ENCODE measurements at places on chromosomes 7 and 10.

DNA sequence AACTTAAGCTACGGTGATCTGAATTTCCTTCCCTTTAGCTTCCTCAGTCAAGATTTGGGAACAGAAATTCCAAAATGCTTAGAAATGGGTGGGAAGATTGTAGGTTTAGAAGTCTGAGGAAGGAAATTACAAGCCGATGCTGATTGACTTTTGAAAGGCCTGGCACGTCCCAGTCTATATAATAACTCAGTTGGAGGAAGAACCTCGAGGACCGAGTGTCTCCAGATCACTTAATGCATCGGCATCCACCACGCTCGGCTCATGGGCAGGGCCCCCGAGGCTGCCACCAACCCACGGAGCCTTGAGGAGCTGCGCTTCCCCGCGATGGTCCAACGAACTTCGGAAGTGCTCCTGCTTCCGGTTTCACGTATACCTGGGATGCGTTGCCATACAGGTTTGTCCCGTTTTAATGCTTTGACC, 10.4 kb upstream of the SP8 start:
- DNase-seq: no peak

DNA sequence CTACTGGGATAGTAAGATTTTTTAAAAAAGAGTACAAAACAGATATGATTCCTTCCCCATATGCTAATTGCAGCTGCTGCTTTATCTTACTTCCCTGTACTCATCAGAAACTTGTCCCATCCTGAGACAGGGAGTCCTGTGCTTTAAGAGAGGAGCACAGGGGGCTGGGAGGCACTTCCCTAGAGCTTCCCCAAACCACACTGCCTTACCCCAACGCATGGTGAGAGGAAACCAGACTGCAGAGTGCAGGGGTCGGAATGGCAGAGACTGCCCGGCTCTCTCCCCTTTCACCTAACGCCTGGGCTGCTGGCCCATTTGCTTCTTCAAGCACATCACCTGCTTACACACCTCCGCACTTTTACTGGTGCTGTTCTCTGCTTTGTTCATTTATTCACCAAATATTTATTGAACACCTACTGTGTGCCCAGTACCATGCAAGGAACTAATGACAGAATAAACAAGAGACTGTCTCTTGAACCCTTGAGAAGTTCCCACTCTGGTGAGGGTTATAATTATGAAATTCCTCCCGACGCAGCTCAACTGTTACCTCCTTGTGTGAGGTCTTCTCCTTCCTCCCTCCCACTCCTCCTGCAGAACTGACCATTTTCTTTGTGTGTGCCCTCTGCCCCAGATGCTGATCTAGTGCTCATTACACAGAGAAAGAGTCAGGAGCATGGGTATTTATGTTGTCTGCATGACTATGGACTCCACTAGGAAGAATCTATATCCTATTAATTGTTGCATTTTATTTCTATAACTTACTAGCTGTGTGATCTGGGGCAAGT, 289.7 kb downstream of the TCF7L2 start:
- no peak for DNase-seq

DNA sequence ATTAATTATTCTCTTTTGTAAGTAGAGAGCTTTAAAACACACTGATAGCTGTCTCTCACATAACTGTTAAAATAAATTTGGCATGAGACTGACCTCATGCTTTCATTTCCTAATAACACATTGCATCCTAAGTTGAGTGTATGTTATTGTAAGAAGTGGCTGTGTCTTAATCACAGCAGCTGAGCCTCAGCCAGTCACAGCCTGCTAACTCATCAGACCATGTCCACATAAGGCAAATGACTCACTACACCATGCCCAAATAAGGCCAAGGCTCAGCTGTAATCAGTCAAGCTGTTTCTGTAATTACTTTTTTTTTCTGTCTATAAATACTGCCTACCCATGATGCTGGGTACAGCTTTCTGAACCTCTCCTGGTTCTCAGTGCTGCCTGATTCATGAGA, 860.9 kb downstream of the XPNPEP1 start:
- no peak for DNase-seq

GRCh38 chr10:124722798-124723783, 21.1 kb downstream of the FAM53B start:
- no peak for DNase-seq

- no peak for DNase-seq
These were observed 3.2 kb upstream of the GIMAP4 start for GRCh38 chr7:150564006-150564405.

GRCh38 chr10:78266741-78267469, 233.2 kb downstream of the RPS24 start:
- no peak for DNase-seq

DNA sequence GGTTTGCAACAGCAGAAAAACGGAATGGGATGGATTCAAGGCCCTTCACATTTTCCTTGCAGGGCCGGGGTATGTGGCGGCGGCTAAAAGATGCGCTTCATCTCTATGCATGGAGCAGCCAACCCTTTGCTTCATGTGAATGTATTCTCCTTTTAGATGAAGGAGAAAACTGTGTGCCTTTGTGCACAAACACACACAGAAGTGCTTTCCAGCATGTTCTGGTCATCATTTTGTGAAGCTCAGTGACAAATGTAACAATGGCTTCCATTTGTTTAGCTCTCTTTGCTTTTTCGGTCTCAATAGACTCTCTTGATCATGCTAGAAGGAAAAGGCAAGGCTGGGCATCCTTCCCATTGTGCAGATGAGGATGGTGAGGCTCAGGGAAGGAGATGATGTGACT, 161.7 kb upstream of the MKI67 start:
- no peak for DNase-seq

DNA sequence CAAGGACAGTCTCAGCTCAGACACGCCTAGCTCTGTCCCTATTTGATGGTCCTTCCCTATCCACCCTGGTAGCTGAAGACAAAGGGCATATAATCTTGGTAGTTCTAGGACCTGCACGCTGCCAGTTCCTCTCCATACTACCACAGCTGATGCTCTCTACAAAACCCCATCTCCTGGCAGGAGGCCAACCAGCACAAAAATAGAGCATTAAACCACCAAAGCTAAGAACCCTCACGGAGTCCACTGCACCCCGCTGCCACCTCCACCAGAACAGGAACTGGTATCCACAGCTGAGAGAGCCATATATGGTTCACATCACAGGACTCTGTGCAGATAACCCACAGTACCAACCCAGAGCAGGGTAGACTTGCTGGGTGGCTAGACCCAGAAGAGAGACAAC, 299.4 kb downstream of the LRRTM3 start:
- DNase-seq: no peak

- no peak for DNase-seq
These were observed 22.4 kb downstream of the SND1 start for GRCh38 chr7:127674361-127674760.
